ENCODE measurements at places on chromosomes 3 and 15. TPM values are rescaled to one million over a fixed set of nuclear protein-coding genes. Genes with fewer than 3 reads are reported as not detected.

Gene CYP8B1
- total RNA-seq = not detected

Gene BCL2A1
- total RNA-seq = 82.2 TPM

Gene CDHR4
- not detected for total RNA-seq

Gene PLA2G4D
- total RNA-seq = not detected

Gene TOMM70
- total RNA-seq = 54.1 TPM

Gene PFN2
- total RNA-seq = 4.3 TPM

Measured in activated CD4-positive, alpha-beta T cell treated with anti-CD3 and anti-CD28 coated beads for 36 hours (primary cell).